Stimulated activated CD4-positive, alpha-beta T cell treated with anti-CD3 and anti-CD28 coated beads, Interleukin-15, amount 100 ng/mL, for 1 hour (primary cell): ENCODE measurements at places on chromosomes 13 and 19.

DNA sequence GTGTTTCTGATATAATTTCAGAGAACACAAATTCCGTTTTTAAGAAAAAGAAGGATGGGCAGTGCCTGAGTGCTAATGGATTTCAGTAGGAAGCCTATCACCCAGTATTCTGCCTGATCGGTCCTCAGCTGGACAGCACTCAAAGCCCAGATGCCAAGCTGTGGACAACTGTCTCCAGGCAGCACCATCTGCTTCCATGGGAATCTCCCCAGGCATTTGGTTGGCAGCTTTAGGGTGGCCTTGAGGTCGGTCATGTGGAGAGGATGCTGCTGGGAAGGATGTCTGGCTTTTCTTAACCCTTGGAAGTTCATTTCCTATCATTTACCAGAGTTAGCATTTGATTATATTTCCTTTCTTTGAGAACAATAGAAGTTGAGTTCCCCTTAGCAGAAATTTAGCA is 311.7 kb downstream of the TBC1D4 start:
- DNase-seq, result no peak

DNA sequence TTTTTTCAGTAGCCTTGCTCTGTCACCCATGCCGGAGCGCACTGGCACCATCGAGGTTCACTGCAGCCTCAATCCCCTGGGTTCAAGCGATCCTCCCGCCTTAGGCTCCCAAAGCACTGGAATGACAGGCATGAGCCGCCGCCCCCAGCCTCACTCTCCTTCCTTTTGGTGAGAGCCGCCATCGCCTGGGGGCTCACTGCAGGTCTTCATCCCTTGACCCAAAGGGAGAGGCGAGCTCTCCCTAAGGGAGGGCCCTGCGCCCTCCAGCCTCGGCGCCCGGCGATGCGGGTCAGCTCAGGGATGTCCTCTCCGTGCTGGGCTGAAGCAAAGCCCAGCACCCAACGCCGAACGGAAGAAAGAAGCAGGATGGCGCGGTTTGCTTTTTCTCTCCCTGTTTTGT is 23.2 kb upstream of the ZBTB7A start:
- DNase-seq, result no peak

DNA sequence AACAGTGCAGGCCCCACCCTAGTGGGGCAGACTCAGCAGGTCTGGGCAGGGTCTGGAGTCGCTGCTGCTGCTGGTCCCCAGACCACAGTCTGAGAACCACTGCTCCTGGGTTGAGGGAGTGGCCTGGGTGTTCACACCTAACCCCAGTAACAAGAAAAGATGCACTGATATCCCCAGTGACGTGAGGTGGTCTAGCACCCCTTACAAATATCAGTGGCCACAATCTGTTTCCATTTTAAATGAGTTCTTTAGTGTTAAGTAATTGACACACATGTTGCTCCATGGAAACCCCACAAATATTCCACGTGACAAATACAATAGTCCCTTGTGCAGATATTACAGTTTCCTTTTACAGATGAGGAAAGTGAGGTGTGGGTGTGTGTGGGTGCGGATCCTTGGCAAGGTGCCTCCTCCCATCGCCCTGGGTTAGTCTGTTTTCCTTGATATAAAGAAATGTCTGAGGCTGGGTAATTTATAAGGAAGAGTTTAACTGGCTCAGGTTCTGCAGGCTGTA is 96.3 kb upstream of the GPR183 start:
- no peak for DNase-seq

- no peak for DNase-seq
Measured at GRCh38 chr13:91574766-91575165, 176.3 kb downstream of the GPC5 start.

DNA sequence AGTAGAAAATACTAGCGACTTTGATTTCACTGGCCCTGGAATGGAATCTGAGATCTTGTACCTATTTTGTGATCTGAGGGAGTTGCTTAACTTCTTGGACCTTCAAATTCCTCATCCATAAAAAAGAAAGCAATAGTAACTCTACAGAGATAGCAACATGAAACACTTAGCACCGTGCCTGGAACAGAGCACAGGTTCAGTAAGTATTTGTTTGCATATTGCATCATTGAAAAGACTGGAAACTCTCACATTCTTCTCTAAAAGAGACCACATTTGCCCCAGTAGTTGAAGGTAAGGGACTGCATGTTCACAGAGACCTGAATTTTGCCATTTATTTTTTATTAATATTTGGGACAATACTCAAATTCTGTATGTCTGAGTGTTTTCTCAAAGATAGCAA is 358.1 kb downstream of the COG6 start:
- DNase-seq, result no peak

DNA sequence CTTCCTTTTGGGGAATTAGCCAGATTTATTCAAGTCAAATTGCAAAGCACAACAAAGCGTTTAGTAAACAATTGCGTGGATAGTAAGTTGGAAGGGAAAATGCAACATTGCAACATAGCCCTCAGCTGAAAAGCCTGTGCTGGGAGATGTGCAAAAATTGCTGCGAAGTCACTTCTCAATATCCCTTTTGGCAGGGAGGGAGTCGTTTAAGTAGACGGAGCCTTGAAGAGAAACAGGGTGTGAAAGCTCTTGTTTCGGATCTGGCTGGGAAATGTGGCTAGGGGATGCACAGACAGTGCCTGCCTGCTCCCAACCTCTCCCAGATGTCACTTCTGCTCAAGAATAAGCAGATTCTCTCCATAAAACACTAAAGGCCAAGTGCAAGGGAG is 56.8 kb downstream of the SLC7A1 start:
- no peak for DNase-seq

- DNase-seq, result peak; percentile 15
Measured at GRCh38 chr19:4304538-4305256, at the start of gene FSD1. Gene FSD1, plus strand, starts transcription at chr19:4304598. Its CDS starts 149 bp downstream, at chr19:4304747.

GRCh38 chr13:48220592-48220980 is 12.4 kb upstream of the ITM2B start:
- DNase-seq, result no peak

GRCh38 chr13:94702181-94703041 is 9.9 kb downstream of the SOX21 start:
- no peak for DNase-seq
